Activated naive CD4-positive, alpha-beta T cell treated with anti-CD3 and anti-CD28 coated beads, Interleukin-2, amount 10 ng/mL, durations not matched to agents 7 days and 5 days (primary cell): ENCODE measurements at places on chromosomes 16 and 17.

DNA sequence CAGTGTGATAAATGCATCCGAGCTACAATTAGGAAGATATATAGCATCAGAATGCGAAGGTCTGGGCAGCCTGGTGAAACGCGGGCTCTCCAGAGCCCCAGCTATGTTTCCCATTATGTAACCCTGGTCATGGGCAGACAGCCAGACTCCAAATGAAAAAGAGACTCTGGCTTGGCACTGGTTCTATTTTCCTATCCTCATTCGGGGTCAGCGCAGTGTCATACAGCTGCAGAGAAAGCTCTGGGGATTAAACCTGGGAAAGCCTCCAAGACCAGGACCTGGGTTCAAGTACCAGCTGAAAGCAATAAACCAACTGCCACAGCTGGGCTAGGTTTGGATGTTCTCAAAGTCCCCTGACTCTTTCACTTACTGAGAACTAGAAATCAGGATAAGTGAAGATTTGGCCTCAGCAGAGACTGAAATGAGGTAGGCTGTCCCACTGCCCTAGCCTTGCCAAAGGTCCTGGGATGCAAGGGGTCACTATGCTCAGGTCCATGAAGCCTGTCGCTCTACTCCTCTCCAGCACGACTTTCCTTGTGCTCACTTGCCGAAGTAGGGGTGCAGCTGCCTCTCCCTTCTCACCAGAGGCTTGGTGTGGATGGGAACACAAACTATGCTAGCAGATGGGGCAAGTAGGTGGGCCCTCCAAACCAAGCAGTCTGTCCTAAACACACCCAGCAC is 123.8 kb downstream of the SMG6 start:
- no peak for DNase-seq

DNA sequence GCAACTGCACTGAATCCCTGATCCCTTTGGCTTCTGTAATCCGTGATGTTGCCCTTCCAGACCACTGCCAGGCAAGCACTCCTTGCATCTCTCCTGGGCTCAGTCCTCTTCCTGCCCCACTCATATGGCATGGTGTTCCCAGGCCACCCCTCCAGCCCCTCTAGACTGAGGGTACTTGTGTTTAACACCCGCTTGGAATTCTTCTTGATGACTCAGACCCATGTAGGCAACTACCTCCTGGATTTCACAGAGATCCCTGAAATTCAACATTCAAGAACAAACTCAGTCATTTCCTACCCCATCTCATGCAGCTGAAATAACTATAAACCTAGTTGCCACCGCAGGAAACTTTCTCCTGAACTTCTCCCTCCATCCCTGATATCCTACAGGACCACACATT is 541.9 kb upstream of the CDH11 start:
- no peak for DNase-seq

- DNase-seq, result no peak
These were observed 130.2 kb upstream of the CDH5 start for GRCh38 chr16:66236301-66236700.

- no peak for DNase-seq
These were observed 19.4 kb downstream of the CEP295NL start for GRCh38 chr17:78883533-78884131.

DNA sequence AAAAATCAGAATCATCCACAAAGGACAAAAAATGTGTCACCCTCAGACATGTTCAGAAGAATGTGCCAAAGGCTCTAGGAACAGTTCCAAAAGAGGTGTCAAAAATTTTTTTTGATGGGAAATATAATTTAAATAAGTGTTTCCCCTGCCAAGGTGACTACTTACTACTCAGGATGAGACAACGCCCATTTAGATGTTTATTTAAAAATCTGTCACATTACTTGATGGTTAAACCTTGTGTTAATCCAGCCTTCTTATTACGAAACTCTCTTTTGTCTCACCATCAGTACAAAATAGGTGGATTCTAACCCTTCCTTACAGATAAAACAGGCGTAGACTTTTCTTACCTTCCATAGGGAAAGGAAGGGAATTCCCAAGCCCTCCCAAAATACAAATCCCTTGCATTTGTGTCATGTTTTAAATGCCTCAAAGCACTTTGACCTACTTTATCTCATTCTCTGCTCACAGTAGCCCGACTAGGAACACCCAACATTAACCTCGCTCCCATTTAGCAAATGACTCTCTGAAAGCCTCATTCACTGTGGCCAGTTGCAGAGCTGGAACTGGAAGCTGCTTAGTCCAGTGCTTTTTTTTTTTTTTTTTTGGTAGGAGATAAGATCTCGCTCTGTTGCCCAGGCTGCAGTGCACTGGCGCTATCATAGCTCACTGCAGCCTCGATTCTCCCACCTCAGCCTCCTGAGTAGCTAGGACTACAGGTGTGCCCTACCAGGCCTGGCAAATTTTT is 5.8 kb upstream of the GNA13 start:
- DNase-seq, result no peak

- no peak for DNase-seq
These were observed 148.3 kb downstream of the KATNIP start for GRCh38 chr16:27698266-27698665.

GRCh38 chr17:76485569-76485968 is 15.7 kb downstream of the RHBDF2 start:
- DNase-seq, result no peak

DNA sequence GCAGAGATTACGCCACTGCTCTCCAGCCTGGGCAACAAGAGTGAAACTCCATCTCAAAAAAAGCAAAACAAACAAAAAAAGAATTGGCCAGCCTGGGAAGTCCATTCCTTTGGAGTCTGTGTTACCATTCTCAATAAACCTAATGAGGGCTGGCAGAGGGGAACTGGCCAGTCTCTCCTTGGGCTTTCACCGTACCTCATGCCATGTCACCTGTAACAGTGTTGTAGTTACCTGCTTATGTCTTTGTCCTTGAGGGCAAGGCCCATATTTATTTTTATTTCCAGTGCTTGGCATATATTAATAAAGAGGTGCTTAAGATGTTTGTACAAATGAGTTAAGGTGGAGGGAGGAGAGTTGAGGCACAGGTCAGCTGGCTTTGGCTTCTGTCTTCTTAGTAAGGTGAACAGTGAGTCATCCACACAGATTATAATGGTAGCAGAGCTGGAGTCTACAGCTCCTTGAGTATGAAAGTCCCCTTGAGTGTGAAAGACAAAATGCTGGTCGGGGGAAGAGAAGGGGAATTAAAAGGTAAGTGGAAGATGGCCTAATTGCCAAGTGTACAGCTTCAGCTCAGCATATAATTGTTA is 8.4 kb downstream of the C1QBP start:
- DNase-seq, result no peak

GRCh38 chr16:63830061-63830460 is 1291.8 kb downstream of the CDH11 start:
- DNase-seq, result no peak

DNA sequence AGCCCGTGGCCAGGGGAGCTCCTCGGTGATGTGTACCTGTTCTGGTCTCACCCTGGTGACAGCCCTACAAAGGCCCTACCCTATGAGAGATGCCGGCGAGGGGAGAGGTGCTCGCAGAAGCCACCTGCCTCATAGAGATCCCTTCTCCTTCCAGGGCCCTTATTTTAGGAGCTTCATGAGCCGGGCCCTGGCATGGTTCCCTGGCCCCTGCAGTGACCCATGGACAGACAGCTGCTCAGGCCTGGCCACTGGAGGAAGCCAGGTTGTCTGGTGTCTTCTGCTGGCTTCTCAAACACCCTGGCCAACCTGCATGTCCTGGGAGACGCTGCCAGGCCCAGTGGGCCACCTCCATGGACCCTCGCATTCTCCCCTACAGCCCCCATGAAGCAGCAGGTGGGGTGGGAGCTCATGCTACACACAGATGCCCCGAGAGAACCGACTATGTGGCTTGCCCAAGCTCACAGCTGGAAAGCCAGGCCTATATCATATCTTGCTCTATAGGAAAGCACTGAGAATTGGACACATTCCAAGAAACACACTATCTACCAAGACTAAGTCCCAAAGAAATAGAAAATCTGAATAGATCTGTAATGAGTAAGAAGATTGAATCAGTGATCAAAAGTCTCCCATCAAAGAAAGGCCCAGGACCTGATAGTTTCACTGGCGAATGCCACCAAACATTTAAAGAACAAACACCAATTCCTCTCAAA is 7.2 kb upstream of the AATK start:
- DNase-seq, result no peak

DNA sequence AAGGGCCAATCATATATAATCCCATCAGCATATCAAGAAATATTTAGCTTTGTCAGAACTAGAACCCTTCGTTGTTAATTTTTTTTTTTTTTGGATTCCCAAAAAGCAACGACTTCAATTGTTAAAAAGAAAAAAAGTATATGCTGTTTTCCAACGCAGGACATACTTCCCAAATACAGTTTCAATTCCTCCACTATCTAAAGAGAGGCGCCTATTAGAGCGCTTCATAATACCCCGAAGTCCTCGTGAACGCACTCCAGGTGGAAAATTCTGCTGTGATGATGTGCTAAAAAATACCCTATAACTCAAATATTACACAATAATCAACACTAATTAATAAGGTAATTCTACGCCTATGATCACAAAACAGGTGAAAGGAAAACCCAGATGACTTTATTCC is 20.8 kb downstream of the GNA13 start:
- DNase-seq, result no peak

- no peak for DNase-seq
These were observed 675.3 kb downstream of the MAF start for GRCh38 chr16:78925083-78925767.

DNA sequence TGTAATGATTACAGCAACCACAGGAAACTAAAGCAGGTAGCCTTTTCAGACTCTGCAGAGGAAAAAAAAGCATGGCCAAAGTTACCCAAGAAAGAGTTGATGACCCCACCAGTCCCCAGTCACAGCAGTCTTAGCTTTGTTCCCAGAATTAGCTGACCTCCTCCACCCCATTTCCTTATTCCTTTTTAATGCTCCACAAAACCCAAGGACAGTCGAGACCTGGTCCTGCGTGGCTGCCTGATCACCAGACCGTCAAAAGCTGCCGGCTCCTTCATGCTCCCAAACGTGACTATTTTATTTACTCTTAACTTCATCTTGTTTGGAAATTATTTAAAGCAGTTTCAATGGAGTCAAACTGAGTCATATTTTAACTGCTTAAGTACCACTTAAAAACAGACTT is 28.7 kb upstream of the MED9 start:
- DNase-seq, result no peak

- no peak for DNase-seq
These were observed 31.9 kb downstream of the REXO5 start for GRCh38 chr16:20838240-20838639.

GRCh38 chr16:66300037-66300436 is 66.5 kb upstream of the CDH5 start:
- no peak for DNase-seq

GRCh38 chr17:63842173-63842539 is 329 bp downstream of the SMARCD2 start:
- no peak for DNase-seq

GRCh38 chr16:72195609-72196008 is 23.7 kb upstream of the PMFBP1 start:
- no peak for DNase-seq

GRCh38 chr16:13672196-13672595 is 247.8 kb upstream of the ERCC4 start:
- DNase-seq, result no peak

GRCh38 chr17:78609191-78609641 is 32.0 kb upstream of the DNAH17 start:
- DNase-seq, result no peak

- peak; percentile 42 for DNase-seq
These were observed at the start of gene NECAB2 for GRCh38 chr16:83967838-83968305. Gene NECAB2, plus strand, starts transcription at chr16:83968244. Its CDS starts 405 bp downstream, at chr16:83968649.

DNA sequence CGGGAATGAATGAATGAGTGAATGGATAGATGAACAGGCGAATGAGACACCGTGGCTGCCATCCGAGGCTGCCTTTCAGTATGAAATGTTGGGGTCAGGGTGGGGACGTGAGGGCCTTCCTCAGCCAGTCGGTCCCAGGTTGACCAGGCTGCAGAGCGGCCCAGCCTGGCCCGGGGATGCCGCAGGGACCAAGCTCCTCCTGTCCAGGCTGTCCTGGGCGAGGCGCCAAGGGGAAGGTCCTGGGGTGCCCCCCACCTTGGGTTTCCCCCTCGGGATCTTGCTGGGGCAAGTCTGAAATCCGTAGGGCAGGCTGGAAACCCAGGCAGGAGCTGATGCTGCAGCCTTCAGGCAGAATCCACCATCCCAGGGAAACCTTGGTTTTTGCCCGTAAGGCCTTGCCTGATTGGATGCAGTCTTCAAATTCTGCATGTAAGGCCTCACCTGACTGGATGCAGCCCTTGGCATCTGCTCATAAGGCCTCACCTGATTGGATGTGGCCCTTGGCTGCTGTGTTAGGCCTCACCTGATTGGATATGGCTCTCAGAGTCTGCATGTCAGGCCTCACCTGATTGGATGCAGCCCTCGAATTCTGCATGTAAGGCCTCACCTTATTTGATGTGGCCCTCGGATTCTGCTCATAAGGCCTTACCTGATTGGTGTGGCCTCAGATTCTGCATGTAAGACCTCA is 61.7 kb upstream of the ZNF469 start:
- no peak for DNase-seq

DNA sequence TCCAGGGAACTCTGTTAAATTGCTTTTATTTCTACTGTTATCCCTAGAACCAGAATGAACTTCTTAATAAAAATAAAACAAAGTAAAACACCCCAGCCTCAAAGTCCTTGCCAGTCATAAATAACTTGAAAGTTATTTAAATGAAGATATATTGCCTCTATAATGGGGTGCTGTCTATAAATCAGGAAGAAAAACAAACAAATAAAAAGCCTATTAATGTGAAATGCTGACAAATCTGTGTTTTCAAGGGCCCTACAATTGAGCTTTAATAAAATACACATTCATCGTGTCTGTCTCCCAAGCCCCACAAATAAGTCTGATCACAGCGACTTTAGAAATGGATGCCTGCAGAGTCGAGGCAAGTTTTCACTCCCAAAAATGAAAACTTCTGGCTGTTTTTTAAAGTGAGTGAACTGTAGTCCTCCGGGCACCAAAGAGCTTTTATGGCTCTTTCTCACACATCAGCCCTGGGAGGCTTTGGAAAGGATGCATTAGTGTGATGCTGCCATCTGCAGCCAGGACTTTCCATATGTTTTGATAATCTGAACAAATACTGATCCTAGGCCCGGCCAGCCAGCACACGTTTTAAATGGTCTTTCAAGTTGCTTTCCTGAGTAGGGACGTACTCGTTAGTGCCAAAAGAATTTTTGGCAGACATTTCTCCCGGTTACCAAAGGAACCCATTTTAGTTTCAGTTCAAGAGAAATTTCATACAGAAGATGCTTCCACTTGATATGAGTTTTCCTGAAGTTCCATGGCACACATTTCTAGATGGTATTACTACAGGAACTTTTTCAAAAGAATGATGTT is 16.3 kb downstream of the NACA2 start:
- no peak for DNase-seq

GRCh38 chr16:23282568-23282967 is 19.5 kb upstream of the SCNN1B start:
- no peak for DNase-seq
